ENCODE measurements at places on chromosomes 16 and 17.
A peak's percentile ranks its signal among the peaks of the same experiment; 100 is the strongest.

DNA sequence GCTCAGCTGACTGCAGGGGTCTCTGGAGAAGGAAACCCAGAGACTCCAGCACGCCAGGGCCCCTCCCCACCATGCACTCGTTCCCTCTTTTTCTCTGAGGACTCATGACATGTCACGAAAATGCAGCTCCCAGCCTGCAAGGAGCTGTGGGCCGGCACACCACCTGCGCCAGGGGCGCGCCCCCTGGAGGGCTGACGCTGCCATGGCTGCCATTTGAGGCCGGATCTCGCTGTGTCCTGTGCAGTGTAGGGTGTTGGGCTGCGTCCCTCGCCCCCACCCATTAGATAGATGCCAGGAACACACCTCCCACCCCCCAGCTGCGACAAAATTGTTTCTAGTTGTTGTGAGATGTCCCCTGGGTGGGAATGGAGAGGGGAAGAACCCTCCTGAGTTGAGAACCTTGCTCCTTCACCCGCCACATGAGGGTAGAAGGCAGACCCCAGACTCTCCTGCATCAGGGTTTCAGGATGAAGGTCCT, 8.2 kb downstream of the SYNGR2 start:
- peak; percentile 81 for DNase-seq

DNA sequence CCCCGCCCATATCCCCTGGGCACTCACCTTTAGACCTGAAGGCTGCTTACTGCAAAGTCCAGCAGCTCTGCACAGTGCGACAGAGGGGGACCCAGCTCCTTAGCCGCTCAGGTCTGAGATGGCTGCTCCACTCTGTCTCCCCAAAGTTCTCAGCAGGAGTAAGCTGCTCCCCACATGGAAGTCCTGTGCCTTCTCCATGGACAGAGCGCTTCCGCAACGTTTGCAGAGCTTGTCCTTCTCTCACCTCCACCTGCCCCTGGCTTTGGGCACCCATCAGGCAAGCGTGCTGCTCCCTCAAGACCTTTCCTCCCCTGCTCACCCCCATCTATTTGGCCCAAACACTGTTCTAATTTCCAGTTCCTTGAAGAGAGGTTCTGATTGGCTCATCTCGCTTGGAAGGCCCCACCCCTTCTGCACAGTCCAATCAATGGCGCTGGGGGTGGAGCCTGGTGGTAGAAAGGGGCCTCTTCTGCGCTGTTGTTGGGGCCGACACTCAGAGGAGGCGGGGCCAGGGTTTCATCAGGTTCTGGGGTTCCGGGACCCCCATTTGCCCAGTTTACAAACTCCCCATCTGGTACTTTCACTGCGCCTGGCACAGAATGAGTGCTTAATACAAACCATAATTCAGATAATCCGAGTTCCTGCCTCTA, 137.2 kb downstream of the CYLD start:
- no peak for DNase-seq

GRCh38 chr16:85437166-85438052, 175.7 kb upstream of the GSE1 start:
- peak; percentile 54 for DNase-seq

DNA sequence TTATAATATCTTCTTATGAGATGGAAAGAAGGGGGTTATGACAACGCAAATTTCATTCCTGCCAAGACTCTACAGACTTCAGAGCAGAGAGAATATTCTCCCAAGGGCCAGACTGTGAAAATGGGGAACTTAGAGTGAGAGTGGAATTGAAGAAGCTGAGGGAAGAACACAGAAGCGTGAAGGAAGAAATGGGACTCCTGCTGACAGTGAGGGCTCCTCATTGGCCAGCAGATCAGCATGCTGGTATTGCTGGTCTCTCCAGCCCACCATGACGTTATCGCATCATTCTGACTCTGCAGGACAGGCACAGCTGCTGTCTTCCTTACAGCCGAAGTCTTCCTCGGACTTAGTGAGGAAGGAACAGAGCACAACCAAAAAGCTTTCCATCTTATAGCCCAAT, 24.3 kb downstream of the CCL4 start:
- no peak for DNase-seq

DNA sequence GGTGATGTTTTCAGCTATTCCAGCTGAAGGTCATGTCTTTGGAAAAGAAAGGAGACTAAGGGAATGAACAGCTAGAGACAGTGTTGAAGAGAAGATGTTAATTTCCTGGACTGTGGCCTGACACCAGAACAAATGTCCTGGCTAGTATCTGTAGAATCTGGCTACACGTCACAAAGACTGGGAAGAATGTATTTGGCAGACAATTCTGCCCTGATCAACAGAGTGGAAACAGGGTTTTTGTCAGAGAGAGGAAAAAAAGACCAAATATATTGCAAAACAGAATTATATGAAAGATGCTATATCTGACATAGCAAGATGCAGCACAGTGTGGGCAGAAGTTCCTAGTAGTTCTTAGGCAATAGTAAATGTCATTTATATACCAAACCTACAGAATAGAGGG, 17.0 kb upstream of the ANKFN1 start:
- no peak for DNase-seq

DNA sequence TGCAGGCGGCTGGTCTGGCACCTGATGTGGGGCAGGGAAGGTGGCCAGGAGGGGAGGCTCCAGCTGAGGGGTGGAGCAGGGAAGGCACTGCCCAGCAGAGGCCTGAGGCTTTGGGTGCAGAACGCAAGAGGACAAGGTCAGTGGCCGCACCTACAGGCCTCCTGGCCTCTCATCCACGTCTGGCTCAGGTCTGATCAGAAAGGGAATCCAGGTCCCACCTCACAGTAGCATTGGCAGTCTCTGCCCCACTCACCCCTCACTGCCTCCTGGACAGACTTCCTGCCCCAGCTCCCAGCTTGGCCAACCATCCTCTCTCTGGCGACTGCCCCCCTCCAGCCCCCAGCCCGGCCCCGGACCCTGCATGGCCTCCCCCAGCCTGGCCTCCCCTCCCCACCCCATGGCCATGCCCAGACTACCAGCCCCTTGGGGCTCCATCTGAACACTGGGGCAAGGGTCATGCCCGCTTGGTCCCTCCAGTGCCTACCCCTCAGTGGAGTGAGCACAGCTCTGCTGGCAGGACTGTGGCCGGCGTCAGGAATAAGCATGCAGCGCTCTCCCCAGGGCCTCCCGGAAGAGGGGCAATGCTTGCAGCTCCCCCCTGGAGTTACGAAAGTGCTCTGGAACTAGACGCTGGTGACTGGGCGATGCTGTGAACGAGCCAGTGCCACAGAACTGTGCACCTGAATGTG, 4.6 kb downstream of the UTS2R start:
- no peak for DNase-seq

DNA sequence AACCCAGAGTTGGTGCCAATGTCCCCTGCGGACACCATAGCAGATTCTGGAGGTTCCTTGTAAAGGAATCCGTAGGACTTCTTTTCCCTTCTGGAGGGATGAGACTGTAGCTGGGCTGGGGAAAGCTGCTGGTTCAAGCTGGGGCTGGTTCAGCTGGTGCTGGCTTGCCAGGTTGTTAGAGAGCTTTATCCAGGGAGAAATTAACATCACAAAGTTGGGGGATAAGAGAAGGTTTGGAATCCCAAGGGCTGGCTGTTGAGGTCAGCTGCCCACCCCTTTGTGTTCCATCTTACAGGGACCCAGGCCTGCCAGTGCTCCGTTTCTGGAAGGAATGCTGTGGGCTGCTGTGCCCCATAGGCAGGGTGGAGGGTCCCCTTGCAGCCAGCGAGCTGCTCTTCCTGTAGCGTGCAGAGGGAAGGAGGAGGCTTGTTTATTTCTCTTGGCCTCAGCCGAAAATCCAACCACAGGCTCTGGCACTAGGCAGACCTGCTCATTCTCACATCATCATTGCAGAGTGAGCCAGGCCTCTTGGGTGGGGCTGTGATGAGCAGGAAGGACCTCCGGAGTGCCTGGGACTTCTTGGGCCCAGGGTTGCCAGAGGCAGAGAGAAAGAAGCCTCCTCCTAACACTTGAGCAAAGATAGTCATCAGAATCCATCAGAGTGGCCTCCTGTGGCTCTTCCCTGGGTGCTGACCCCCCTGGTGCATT, 251.1 kb downstream of the SEC14L1 start:
- DNase-seq: peak; percentile 90

GRCh38 chr17:13601776-13602551, at the start of gene HS3ST3A1:
Gene HS3ST3A1 (minus strand): TSS chr17:13601929. CDS start chr17:13601129, 800 bp downstream.
- no peak for DNase-seq

GRCh38 chr17:57986841-57987580, 1.0 kb downstream of the VEZF1 start:
- peak; percentile 37 for DNase-seq

GRCh38 chr16:35532576-35532975, 2073.2 kb downstream of the TP53TG3F start:
- DNase-seq: no peak

- no peak for DNase-seq
Measured at GRCh38 chr16:4947722-4948503, 10.2 kb upstream of the SEC14L5 start.

DNA sequence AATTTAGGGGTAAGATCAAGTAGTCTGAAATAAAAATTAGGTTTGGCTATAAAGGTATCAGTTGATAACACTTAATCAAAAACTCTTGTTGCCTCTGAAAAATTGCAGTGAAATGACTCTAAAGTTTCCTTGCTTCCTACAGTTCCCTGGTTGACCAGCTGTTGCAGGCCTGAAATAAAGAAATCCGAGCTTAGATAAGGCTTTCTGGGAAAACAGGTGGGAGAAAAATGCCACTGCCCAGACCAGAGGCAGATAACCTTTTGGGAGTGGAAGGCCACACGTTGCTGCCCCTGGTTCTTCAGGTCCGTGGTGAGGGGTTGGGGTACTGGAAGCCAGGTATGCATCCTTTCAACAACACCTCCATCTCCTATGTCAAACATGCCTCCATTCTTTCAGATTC, 111.3 kb downstream of the HS3ST3A1 start:
- DNase-seq: no peak

- no peak for DNase-seq
Measured at GRCh38 chr17:40107522-40108174, 7.3 kb upstream of the NR1D1 start.

DNA sequence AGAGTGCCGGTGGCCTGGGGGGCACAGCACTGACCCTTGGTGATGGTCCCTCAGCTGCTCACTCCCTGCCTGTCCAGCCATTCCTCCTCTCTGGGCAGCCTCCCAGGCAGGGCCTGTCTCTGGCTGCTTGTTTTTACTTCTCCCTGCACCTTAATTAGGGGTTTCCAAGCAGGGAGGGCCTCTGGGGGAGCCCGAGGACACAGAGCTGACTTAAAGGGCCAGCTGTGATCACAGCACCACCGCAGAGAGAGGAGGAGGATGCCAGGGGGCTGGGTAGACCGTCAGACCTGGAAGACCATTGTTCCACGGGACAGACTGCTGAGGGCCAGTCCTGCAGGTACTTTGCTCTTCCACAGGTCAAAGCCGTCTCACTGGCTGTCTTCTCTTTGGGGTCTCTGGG, 1.2 kb upstream of the DPH1 start:
- no peak for DNase-seq

DNA sequence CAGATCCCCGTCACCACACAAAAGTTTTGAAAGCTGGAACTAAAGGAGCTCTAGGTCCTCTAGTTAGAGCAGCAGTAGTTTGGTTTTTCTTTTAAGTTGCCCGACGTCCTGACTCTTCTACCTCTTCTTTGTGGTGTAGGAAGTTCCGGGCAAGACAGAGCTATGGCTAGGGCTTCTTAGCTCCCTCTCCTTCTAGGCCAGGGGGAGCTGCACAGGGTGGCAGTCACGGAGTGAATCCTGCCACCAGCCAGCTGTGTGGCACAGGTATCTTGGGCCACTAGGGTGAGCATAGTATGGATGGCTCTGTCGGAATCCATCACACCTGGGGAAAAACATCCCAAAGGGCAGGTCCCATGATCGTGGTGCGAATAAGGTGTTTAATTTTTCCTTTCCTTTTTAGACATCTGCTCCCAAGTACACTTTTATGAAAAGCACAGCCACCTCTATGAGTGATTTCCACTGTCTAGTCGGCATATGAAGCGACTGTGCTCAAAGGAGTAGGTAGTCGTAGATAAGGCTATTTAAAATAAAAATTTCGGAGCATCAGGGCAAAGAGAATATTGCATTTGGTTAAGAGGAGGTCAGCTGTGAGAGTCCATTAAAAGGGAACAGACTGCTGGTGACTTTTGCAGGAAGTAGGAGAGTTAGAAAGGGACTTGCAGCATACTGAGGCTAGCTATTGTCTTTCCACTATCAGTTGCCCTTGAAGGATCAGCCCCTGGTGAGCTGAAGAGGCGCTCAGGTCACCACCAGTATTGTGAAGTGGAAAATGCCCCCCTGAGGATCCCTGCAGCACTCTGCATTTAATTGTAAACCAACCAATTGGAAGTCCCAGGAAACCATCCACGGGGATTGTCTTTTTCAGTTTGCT, 2.1 kb downstream of the PRKCA start:
- no peak for DNase-seq

GRCh38 chr17:82587234-82588086, 60.8 kb downstream of the WDR45B start:
- DNase-seq: no peak

GRCh38 chr17:73191443-73192205, 1.2 kb upstream of the COG1 start:
- peak; percentile 81 for DNase-seq

DNA sequence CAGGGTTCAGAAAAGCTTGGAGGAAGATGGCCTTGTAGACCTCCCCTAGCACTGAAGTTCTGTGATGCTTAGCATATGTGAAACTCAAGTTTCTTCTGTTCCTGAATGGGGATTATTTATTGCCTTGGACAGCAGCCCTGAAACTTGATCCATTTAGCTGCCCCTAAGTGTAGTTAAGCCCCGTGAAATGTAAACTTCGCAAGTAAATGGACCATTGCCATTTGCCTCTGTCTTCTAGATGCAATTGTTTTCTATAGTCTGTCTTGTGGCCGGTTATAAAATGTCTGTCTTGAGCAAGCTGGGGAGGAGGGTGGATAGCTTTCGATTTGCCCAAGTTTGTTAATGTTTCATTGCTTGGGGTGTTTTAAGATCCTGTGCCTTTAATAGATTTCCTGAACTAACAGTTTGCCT, 261.8 kb downstream of the CDH13 start:
- no peak for DNase-seq

- DNase-seq: no peak
Measured at GRCh38 chr17:28413804-28414203, 7.8 kb upstream of the SLC46A1 start.

GRCh38 chr16:14423344-14423743, 206.7 kb downstream of the PARN start:
- no peak for DNase-seq

GRCh38 chr16:3952737-3953131, 72.2 kb upstream of the CREBBP start:
- peak; percentile 98 for DNase-seq

- no peak for DNase-seq
Measured at GRCh38 chr17:71496552-71496951, 624.3 kb upstream of the SOX9 start.

DNA sequence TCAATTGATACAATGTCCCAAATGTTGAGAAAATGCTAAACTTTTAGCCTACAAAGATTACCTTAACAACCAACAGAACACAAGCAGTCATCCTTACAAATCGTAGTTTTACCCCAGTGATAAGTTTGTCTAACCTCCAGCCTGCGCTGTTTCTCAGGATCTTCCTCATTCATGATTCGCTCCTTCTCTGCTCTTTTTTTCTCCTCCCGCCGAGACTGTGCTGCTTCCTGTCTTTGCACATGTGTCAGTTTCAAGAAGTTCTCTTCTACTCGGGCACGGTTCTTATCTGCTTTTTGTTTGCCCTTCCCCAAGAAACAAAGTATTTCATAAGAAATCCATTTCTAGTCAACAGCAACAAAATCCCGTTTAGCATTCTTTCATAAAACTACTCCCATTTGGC, 10.2 kb upstream of the STRADA start:
- no peak for DNase-seq

Measured in tibial artery (tissue), 4 donors.